ENCODE measurements at places on chromosomes 2 and 18.

- no peak for DNase-seq
These were observed 4.2 kb upstream of the TWSG1 start for GRCh38 chr18:9330419-9330818.

DNA sequence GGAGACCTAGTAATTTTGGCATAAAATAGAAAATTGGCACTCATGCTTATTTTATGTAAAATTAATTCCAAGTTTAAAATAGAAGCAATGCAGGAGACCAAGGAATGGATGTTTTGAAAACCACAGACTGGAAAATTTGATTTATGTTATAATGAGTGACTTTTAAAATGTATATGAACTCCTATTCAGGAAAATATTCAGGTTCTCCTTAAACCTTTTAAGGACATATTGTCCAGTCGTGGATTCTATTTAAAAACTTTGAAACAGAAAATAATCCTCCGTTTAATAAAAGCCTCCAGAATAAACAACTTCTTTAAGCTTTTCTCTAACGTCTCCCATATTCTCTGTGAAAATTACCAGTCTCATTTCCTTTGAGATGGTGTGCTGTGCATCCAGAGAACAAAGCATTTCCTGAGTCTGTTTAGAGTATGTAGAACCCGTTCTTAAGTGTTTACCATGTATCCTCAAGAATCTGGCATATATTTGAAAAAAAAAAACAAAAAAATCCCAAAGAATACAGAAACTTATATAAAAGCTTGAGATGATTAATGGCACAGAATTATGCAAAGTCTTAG lies 8.6 kb upstream of the YES1 start:
- DNase-seq: no peak

GRCh38 chr2:75146606-75147332 lies 52.6 kb downstream of the TACR1 start:
- no peak for DNase-seq

- DNase-seq: no peak
These were observed 57.3 kb downstream of the ARHGAP25 start for GRCh38 chr2:68791914-68792313.

DNA sequence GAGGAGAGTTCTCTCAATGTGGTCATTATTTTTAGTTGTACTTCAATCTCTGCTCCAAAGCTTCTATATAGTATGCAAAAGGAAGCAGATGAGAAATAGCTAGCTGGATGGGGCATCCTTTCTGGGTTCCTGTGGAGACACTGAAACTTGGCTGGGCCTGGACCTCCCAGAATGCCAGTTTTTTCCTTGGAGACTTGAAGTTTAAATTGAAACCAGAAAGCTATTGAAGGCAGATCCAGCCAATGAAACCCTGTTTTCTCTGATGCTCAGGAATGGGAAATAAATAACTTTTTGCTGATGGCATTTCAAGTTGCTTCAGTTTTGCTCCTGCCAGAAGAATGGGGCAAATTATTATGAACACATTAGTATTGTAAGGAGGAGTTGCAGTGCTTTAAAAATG lies 2.9 kb downstream of the SETBP1 start:
- no peak for DNase-seq

- no peak for DNase-seq
These were observed 45.0 kb downstream of the SLC38A11 start for GRCh38 chr2:164910101-164910899.

GRCh38 chr2:83365476-83365875 lies 1093.6 kb downstream of the SUCLG1 start:
- DNase-seq: no peak

DNA sequence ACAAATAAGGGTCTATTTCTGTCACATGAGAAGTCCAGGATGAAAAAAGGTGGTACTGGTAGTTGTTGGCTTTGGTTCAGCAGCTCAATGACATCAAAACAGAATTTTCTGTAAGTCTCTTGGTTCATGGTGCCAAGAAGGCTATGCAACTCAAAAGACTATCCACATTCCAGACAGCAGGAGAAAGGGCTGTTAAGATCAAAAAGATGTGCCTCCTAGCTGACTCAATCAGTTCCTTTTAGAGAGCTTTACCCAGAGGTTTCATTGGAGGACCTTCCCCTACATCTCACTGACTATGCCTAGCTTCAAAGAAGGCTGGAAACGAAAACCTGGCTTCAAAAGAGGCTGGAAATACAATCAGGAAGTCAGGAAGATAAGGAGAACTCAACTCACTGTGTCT lies 98.0 kb downstream of the DYM start:
- DNase-seq: no peak

DNA sequence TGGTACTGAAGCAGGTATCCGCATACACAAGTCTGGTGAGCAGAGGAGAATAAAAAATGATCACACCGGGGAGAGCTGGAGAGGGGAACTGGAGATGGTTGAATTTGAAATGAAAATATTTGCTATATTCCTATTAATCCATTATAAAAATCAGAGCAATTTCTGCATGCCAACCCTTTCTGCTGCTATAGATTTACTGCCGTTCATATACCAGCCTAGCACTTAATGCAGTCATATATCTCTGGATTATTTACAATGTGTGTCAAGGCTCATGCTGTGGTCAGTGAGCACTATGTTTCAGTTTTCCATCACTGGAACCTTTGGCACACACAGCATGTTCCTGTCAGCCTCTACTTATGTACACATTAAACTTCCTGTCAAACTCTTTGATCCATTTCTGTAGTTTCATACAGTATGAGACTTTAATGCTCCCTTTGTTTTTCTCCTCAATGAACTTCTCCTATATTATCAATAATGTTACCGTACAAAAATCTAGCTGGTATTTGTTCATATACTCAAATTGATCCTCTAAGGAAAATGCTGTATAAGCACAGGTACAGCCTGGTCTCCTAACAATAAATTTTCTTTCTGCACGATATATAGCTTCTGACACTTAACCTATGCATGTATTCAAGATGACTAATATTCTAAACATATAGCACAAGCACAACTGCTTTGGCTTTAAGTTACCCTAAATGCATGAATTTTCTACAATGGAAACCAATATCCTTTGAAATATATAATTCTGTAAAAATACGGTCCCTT lies 36.7 kb downstream of the FANCL start:
- no peak for DNase-seq

GRCh38 chr2:225274751-225275150 lies 124.8 kb upstream of the NYAP2 start:
- DNase-seq: no peak

DNA sequence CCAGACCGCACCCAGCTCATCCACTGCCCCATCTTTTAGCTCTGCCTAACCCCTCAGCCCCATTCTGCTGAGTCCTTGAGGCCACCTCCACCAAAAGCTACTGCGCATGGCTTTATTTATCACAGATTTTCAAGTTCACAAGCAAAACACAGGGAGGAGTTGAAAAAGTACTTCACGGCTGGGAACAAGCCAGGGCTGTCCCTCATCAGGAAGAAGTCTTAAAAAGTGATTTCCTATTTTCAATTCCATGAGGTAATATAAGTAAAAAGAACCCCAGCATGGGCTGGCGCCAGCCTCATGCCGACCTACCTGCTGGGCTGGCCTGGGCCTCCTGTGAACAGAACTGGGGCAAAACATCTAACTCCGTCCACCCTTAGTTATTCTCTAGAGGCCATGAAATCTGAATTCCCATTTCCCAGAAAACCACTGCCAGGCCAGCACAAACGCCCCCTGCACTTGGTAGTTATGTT lies 69.0 kb downstream of the POLR1A start:
- no peak for DNase-seq

DNA sequence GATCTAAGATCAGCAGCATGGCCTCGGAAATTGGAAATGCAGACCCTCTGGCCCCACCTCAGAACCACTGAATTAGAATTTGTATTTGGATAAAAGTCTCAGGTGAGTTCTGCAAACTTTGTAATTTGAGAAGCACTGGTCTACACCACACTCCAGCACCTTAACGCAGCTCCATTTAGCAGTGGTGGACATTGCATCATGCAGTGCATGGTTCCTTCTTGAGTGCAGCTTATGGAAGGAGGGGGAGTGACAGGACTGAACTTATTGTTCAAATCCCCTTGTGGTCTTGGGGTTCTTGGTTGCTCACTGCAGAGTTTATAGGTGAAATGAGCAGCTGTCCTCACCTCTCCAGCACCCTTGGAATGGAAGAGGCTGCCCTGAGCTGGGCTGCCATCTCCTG lies 17.4 kb upstream of the STEAP3 start:
- DNase-seq: no peak

DNA sequence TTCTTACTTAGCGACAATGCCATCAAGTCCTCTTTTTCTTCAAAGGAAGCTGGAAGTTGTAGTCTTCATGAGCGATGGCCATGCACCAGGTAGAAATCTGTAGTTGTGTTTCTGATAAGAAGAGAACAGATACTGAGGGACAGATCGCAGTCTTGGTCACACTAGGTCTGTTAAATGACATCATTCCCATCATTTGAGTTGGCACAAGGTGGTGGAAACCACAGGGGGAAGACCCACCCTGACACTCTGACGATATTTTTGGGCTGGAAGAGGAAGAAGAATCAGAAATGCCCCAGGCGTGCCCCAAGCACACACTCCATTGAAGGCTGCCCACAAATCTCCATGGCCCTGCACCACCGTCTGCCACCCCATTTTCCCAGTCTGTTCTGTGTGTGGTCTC lies 89.0 kb upstream of the BOD1L2 start:
- DNase-seq: no peak

DNA sequence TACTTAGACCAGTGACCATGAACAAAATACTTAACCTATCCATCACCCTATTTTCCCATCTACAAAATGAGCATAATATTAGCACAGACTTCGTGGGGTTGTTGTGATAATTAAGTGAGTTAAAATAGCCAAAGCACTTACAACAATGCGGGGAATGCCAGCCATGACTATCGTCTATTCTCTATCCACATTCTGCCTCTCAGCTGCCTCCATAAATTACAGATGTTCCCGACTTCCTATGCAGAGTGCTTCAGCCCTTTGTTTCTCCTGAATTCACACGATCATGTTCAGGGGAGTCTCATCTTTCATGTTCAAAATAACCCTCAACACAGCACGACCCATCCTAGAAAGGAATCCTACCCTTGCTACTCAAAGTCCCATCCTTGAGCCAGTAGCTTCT lies 211.6 kb downstream of the EN1 start:
- no peak for DNase-seq

GRCh38 chr2:236179236-236180075 lies 11.3 kb upstream of the GBX2 start:
- no peak for DNase-seq

GRCh38 chr2:68805025-68805424 lies 66.2 kb downstream of the BMP10 start:
- DNase-seq: no peak

DNA sequence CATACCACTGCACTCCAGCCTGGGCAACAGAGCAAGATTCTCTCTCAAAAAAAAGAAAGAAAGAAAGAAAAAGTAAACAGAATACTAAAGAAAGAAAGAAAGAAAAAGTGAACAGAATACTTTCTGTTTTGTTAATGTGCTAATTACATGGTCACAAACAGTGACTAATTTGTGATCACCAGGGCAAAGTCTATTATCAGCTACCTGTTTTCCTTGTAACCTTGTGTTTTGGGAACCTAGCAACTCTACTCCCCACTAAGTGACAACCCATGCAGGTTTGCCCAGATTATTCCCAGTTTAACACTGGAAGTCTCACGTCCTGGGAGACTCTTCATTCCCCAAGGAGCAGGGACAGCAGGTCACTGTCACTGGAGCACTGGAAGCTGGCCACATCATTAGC lies 16.7 kb upstream of the UGT1A9 start:
- DNase-seq: no peak

DNA sequence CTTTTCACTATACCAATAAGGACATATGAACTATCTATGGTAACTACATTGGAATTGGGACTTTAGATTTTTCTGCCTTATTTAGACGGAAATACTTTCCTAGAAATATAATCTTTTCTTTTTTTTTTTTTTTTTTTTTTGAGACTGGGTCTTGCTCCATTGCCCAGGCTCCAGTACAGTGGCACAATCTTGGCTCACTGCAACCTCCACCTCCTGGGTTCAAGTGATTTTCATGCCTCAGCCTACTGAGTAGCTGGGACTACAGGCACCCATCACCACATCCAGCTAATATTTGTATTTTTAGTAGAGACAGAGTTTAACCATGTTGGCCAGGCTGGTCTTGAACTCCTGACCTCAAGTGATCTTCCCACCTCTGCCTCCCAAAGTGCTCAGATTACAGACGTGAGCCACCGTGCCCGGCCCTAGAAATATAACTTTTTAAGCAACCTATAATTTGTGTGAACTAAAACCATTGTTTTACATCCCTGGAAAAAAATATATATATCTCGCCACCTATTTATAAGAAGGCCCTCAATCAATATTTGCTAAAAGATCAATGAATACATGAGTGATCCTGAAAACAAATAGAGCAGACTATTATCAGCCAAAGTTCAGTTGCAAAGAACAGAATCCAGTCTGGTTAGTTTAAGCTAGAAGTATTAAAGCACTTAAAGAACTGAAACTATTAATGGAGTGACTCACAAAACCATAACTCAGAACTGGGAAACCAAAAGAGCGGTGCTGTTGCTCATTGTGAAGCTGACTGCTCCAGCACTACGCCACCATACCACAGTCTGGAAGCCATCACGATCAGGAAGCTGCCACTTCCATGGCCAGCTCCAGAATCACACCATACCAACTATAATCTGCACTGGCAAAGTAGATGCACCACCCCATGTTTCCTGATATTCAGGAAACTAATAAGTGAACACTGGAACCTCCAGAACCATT lies 8.4 kb upstream of the HNRNPLL start:
- no peak for DNase-seq

GRCh38 chr2:11863103-11863502 lies 116.7 kb downstream of the LPIN1 start:
- DNase-seq: no peak

GRCh38 chr2:73267008-73267407 lies 17.3 kb downstream of the FBXO41 start:
- no peak for DNase-seq

- DNase-seq: no peak
These were observed 14.2 kb downstream of the EHD3 start for GRCh38 chr2:31248139-31248538.

DNA sequence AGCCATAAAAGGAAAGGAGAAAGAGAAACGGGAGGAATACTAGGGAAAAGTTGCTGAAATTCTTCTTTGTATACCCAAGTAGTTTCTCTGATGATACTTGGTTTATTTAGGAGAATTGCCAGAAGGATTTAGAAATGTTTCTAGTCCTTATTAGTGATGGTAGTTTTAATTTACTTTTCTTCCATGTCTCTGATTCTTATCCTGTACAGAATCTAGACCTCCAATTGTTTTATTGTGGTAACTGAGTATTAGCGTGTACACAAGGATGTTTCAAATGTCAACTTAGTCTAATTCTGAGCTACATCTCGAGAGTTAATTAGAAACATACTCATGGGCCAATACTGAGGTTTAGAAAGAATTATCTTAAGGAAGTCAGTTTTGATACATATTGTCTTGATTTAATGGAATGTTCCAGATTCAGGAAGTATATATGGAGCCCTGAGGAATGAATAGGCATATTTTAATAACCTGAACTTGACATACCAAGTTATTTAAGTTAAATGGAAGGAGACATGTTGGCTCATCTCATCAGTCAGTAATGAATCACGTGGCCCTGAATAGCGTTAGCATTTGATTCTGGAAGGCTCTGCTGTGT lies 219.6 kb downstream of the LTBP1 start:
- DNase-seq: no peak

GRCh38 chr2:39325966-39326365 lies 82.2 kb upstream of the CDKL4 start:
- DNase-seq: no peak

- no peak for DNase-seq
These were observed 60.6 kb downstream of the ZEB2 start for GRCh38 chr2:144459286-144459685.

Measured in NCI-H460 (cell line).